ENCODE measurements at places on chromosomes 3 and 15.
A peak's percentile ranks its signal among the peaks of the same experiment; 100 is the strongest.

DNA sequence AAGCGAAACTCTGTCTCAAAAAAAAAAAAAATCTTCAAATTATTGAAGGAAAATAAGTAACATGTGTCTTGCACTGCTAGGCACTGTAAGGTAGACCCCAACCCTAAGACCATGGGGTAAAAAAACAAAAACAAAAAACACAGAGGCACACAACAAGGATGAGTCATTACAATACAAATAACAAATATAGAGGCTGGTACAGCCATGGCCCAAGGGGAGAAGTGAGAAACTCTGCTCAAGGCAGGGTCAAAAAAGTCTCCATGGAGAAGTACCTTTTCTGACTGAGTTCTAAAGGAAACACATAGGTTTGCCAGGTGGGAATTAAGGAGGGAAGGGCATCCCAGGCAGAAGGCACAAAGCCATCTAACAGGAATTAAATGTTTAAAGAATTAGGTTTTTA, 54.5 kb downstream of the TOP2B start:
- no peak for DNase-seq

DNA sequence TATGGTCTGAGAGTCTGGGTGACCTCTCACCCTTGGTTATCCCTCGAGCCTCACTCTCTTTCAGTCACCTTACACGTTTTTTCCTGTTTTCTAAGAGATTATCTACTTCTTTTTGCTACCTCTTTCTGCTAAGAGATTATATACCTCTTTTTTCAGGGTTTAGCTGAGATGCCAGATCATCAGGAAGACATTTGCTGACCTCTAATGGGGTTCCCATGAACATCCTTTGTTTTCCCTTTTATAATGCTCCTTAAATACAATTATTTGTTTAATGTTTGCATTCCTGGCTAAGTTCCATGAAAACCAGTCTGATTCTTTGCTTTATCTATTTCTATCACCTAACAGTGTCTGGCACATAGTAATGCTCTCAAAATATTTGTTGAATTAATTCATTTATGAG, 39.6 kb downstream of the LEKR1 start:
- no peak for DNase-seq

DNA sequence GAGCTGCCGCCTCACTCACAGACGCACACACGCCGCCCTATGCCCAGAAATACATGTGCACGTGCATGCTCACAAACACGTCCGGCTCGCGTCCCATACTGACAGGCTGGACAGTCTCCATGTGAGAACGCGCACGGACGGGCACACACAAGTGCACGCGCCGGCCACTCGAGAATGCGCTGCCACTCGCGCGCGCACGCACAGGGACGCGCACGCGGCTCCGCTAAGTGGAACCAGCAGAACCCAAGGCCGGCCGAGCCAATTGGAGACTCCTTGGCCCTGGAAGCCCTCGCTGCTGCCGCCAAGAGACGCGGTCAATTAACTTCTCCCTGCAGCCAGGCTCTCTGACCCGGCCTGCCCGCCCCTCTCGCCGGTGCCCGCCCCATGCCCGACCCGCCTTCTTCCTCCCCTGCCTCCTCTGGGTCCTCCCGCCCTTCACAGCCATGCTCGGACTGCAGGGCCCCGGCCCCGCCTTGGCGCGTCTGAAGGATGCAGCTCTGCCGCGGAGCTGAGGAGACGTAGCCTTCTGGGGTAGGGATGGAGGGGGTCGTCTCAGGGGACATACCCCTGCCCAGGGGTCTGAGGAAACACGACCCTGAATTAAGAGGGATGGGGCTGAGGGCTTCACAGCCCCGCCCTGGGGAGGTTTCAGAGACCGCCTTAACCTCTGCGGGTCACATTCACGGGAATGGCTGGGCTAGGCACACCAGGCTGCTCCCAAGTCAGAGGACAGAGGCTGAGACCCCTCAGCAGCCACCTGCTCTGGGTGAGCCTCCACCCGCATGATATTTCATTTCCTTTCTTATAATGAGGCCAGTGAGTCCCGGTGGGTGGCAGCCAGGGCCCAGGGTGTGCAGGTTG, 15.0 kb downstream of the PTH1R start:
- peak; percentile 71 for DNase-seq

GRCh38 chr3:143998266-143998665, 26.6 kb downstream of the DIPK2A start:
- no peak for DNase-seq

DNA sequence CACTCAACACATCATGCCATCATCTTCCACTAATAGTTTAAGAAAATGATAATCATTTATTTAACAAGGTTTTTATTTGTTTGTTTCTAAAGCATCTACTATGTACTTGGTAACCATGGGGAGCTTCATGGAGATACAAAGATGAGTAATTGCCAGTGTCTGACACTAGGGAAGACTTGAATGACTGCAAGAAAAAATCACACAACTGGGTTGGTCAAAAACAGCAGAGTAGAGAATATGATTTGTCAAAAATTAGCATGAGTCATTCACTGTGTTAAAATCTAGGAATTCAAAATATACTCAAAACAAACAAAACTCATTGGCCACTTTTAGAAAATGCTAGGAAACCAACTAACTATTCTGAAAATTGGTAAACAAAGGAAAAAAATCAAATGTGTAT, 6.3 kb downstream of the BNC1 start:
- no peak for DNase-seq

GRCh38 chr3:53303549-53303948, 43.8 kb downstream of the DCP1A start:
- DNase-seq = no peak

DNA sequence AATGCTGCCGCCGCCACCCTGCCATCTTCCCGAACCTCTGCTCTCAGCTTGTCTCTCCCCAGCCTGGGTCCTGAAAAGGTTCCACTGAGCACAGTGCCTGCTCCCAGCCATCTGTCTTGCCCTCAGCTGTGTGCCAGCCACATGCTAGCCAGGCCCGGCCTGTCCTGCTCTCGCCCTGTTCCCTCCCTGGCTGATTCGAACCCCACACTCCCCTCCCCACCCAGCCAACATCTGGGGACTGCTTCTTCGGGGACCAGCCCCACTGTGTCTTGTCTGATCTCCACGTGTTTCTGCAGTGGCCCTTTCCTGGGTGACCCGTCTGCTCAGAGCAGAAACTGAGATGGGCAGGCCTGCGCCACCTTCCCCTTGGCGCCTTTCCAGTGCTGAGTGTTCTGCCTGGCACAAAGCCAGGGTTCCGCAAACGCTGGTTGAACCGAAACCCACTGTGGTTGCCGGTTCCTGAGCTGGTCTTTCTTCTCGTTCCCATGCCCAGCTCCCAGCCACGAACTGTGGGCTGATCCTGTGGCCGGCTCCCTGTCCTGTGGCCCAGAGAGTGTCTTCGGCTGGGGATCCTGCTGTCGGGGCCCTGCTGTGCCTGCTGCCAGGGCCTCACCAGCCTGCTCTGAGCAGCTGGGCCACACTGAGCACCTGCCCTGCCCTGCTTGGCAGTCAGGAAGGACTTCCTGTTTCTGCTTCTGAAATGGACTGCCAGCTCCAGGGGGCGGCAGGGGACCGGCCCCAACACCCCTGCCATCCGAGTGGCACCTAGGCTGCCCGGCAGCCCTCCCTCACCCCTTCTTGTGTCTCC, 62.7 kb upstream of the KLF13 start:
- DNase-seq = peak; percentile 66

DNA sequence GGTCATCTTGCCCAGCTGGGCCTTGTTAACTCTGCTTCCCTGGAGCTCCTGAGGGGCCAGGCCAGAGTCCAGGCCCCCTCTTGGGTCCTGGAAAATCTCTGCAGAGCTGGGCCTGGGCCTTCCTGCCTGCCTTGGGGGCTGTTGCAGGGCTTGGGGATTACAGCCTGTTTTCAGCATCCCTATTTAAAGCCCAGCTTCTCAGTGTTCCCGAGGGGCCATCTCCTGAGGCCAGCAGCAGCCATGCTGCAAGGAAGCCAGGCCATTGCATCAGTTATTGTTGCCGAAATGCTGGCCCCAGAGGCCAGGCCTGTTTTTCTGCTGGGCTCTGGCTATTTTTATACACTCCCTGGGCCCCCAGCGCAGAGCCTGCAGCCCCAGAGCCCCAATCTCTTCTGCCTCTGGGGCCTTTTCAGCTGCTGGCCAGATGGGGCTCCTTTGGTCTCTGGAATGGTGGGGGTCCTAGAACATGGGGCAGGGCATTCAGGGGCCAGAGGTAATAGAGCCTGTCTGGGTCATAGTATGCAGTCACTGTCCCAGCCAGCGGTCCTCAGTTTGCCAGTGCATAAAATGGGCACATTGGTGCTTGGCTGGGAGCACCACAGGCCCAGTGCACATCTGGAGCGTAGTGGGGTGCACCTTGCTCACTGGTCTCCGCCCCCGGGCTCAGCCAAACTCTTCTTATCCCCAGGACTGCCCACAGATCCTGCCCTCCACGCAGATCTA, 28.5 kb downstream of the PLXNA1 start:
- DNase-seq = no peak

DNA sequence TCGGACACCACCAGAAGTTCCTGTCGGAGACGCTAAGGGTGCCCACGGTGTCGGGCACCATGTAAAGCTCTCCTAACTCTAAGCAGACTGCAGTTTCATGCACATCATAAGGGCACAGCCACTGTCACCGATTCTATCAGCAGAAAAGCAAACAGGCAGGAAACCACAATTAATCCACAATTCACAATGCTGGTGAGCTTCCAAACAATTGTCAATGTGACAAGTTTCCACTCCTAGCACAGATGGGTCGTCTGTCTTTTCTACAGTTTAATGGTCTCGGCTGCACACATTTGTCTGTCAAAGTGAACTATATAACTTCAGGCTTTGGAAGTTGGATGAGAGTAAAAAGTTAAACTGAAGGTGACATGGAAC, 8.8 kb upstream of the OCA2 start:
- no peak for DNase-seq

DNA sequence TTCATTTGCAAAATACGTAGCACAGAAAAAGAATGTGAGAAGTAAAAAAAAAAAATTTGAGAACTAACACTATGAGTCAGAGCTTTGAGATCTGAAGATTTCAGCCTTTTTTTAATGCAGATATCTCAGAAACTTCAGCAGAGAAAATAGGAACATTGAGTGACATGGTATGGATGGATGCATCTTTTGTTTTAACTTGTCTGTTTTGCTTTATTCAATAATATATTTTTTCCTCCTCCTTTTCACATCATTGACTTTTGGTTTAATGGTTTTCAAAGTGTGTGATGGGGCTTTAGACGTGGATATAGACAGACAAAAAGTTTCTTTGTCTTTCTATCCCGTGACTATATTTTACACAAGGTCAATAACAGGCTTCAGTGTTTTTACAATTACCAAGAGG, 426.7 kb upstream of the FRG2C start:
- DNase-seq = no peak

GRCh38 chr3:194565597-194566190, 67.5 kb downstream of the TMEM44 start:
- no peak for DNase-seq

DNA sequence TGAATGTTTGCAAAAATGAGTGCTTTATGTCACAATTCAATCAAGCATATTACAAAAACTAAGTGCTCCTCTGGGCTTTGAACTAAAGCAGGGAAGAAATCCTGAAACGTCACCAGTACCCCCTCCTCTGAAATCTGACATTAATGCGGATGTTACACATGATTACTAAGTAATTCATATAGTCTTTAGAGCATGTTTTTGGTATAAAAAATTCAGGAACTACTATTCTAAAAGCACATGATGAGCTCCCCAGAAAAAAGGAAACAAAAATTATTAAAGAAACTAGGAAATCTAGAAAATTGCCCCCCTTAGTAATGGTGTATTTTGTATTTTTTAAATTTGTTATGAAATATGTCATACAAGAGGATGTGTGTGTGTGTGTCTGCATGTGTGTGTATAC, 87.7 kb downstream of the MYO5A start:
- no peak for DNase-seq

DNA sequence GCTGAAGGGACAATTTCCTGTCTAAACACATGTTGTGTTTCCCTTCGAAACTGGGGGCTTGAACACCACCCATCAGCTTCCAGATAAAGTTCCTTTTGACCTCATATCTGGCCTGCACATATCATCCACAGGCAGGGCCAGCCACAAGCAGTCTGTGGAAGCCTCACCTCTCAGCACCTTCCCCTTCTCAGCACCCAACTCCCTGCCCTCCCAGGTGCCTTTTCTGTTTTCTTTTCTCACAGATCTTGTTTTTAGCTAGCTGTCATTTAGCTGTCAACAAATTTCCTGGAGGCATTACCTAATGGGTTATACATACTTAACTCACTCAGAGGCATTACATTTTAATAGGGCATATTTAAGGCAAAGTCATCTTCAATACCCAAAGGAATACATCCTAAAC, 93.9 kb downstream of the SEMA6D start:
- DNase-seq = no peak

DNA sequence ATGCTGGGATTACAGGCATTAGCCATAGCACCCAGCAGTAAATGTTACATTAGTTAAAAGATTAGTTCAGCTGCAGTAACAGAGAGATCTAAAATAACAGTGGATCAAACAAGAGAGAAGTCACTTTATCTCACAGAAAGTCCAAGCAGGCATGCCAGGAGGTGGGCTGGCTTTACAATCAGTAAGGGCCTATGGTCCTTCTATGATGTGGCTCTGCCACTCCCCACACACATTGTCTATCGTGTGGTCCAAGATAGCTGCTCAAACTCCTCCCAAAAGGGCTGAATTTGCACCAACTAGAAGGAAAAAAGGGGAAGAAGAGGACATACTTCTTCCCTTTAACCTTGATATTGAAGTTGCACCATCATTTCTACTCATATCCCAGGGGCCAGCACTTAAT, 4.6 kb upstream of the RUVBL1 start:
- DNase-seq = no peak

DNA sequence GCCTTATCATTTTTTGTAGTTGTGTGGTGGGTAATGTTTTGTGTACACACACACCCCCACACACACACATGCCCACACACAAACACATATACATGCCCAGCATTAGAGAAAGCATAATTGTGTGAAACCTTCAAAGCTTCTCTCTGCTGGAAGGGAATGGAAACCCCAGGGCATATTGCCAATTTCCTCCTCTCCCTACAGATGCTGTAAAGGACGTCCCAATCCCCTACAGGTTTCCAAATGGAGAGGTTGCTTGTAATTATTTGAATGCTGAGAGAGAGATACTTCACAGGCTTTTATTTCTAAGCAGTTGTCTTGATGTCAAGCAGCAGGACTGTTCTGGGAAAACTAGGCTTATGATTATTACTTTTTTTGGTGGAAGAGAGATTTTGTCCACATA, 23.0 kb upstream of the CCK start:
- peak; percentile 51 for DNase-seq

- DNase-seq = no peak
Measured at GRCh38 chr15:80474224-80475215, 70.3 kb downstream of the ARNT2 start.

DNA sequence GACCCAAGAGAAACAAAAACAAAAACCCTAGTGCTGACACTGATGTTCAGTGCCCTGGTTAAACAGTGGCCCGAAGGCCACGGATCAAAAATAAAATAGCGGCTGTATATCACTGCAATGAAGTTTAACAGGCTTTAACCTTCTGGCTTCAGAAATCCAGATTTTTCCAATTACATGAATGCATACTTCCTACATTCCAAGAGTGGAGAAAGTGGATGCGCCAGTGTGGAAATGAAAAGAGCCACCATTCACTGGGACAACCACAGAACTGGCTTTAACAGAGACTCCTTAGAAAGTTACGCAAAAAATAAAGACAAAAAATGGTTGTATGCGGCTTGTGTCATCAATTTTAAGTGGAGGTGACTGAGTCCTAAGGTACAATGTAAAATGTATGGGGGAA, 522.2 kb downstream of the FHIT start:
- DNase-seq = no peak

GRCh38 chr3:78703944-78704343, 1063.9 kb downstream of the ROBO1 start:
- DNase-seq = no peak

Measured in NCI-H2029 (cell line).